ENCODE measurements at places on chromosomes 1 and 21. TPM values are rescaled to one million over a fixed set of nuclear protein-coding genes. Genes with fewer than 3 reads are reported as not detected.
A peak's percentile ranks its signal among the peaks of the same experiment; 100 is the strongest.

PRRX1 gene
- not detected for total RNA-seq

LCE1D gene
- total RNA-seq = 0.44 TPM

STX12 gene
- total RNA-seq = 22.5 TPM

IRF2BP2 gene
- total RNA-seq = 108 TPM

LCE1C gene
- total RNA-seq = 3.5 TPM

GABPB2 gene
- 10.9 TPM for total RNA-seq

PGBD5 gene
- total RNA-seq = 0.14 TPM

UBE2U gene
- not detected for total RNA-seq

OR2L3 gene
- total RNA-seq = not detected

DNA sequence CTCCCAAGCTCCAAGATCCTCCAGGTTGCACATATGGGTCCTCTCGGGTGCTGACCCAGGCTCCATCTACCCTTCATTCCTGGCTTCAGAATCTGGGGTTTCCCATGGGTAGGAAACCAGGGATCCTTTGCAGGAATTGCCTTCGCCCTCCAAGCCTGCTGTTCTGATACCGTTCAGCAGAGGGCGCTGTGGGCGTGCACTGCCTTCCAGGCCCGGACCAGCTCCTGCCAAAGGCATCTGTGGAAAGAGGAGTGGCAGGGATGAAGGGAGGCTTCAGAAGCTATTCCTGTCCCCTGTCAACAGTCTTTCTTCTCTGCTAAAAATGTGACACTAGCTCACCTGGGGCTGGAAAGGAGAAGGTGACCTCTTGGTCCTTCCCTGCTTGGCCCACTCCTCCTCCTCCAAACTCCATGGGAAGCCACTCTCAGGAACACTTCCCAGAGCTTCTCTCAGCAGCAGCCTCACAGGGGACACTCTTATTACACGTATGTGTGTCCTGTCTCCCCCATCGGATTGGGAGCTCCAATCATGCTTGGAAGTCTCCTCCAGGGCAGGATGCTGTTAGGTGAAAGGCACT lies 71.2 kb downstream of the VWA5B1 start:
- peak; percentile 37 for DNase-seq

DNA sequence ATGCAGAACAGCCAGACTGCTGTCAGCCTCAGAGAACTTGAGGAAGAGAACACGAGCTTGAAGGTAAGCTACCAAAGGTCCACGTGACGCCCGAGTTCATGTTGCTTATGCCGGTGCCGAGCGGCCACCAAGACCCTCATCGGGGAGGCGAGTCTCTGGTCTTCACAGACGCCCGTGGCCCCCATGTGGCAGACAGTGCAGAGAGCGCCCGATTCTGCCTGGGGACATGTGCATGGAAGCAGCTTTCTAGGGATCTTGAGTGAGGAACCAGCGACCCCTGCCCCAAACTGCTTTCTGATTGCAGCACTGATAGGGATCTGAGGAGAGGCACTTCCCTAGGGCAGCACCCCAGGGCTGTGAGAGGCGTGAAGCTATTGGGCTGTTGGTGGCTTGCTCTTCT lies 56.3 kb upstream of the DIP2A start:
- DNase-seq = no peak

- no peak for DNase-seq
Measured at GRCh38 chr1:18632783-18633421, 2.3 kb downstream of the PAX7 start.

GRCh38 chr1:23562137-23562876 lies 3.0 kb upstream of the ID3 start:
- DNase-seq = peak; percentile 75

- DNase-seq = no peak
Measured at GRCh38 chr1:24190983-24191461, 3.9 kb upstream of the IFNLR1 start.

DNA sequence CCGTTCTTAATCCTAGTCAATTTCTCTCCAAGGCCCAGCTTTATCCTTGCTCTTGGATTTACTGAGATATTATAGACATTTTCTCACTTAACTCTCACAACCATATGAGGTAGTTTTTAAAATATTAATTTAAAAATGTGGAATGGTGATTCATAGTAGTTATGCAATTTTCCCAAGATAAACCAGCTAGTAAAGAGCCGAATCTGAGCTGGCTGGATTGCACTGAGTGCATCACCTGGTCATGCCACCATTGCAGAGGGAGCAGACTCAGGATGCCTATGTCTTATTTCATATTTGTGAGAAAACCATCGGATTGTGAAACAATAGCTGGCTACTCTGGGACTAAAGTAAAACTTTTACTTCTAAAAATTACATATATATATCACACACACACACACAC lies 494.0 kb downstream of the KCNT2 start:
- DNase-seq = peak; percentile 61

DNA sequence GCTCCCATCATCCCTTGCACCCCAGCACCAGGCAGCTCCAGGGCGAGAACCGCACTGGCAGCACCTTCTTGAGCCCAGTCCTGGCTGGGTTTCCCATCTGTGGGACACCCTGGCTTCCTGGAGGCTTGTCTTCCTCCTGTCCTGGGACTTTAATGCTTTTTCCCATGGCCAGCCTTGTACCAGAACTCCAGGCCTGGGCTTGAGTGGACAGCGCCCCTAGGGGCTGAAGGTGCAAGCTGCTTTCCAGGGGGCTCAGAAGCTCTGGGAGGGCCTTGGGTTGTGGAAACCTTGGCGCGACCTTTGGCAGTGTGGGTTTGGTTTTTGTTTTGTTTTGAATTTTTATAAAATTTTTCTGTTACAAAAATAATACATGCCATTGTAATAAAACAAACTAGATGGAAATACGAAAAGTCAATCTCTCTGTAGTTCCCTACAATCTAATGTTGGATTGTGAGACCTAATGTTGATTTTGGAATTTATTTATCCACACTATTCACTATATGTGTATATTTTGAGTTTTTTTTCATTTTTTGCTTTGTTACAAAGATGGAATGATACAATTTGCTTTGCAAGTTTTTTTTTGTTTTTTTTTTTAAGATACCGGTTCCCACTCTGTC lies 33.8 kb upstream of the RPL11 start:
- no peak for DNase-seq

DNA sequence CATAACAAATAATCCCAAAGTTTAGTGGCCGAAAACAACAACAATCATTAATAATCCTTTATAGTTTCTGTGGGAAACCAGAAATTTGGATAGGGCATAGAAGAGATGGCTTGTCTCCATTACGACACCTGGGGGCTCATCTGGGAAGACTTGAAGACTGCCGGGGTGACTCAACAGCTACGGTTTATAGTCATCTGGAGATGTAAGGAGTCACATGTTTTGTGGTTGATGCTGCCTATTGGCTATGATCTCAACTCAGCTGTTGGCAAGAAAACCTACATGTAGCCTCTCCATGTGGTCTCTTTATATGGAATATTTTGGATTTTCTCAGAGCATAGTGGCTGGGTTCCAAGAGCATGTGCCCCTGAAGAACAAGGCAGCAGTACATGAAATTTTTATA lies 29.3 kb upstream of the TSPAN2 start:
- peak; percentile 23 for DNase-seq

DNA sequence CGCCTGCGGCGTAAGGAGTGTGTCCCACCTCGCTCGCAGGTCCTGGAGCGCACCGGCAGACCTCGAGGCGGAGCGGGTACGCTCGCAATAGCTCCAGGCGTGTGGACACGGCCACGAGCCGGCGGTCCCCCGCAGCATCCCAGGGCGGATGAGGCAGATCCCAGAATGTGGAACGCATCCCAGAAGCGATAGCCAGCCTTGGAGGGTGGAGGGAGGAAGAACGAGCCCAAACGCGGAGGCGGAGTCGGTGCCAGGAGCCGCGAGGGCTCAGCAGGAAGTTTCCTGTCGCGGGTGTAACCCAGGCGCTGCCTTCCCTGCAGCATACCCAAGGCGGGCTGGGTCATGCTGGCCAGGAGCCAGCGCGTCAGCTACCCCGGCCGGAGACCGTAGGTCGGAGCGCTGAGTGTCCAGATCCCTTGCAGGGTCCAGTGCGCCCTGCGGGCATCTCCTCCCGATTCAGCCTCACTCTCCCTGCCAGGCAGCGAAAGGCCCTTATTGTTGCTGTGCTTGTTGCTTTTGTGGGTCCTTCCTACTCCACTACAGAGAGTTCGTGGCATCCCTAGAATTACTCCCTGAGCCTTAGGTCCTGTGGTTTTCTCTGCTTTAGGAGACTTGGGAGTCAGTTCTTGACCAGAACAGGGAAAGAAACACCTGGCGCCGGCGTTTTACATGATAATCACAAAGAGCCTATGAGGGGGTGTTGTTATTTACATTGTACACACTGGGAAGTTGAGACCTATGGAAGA lies 27.7 kb downstream of the STYXL2 start:
- no peak for DNase-seq

- no peak for DNase-seq
Measured at GRCh38 chr21:44018813-44019567, 6.9 kb downstream of the TRAPPC10 start.

- DNase-seq = no peak
Measured at GRCh38 chr1:193685986-193686385, 499.6 kb upstream of the B3GALT2 start.

GRCh38 chr1:236067854-236068454 lies 3.1 kb upstream of the NID1 start:
- DNase-seq = no peak

- no peak for DNase-seq
Measured at GRCh38 chr21:38159355-38159754, 97.4 kb upstream of the KCNJ15 start.

GRCh38 chr1:98523256-98523655 lies 138.3 kb upstream of the SNX7 start:
- DNase-seq = peak; percentile 6

GRCh38 chr1:177305040-177306018 lies 134.6 kb downstream of the BRINP2 start:
- DNase-seq = no peak

DNA sequence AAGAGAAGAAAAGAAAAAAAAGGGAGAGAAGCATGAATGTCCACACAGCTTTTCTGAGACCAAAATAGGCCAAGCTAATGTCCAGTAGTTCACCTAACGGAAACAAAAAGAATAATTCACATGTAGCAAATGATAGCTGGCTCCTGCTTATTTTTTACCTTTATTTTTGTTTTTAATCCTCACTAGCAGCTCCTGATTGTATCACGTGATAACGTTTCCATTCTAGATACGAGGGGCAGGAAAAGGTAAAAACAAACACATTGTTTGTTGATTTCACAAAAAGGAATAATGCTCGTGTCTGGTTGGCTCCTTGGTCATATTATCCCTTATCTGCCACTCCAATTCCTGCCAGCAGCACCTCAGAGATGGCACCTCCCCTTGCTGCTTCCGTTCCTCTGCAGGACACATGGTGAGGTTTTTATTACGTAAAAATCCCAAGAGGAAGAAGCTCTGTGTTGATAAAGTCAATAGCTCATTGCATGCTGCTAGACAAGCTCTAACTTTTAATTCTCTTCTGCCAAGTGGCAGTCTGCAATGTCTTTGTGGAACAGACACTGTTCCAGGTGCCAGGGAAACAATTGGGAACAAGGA lies 201.7 kb downstream of the CRB1 start:
- DNase-seq = no peak

- no peak for DNase-seq
Measured at GRCh38 chr1:112508278-112509004, at the start of gene WNT2B. Gene WNT2B, plus strand, starts transcription at chr1:112508965. Its CDS starts 298 bp downstream, at chr1:112509263.

DNA sequence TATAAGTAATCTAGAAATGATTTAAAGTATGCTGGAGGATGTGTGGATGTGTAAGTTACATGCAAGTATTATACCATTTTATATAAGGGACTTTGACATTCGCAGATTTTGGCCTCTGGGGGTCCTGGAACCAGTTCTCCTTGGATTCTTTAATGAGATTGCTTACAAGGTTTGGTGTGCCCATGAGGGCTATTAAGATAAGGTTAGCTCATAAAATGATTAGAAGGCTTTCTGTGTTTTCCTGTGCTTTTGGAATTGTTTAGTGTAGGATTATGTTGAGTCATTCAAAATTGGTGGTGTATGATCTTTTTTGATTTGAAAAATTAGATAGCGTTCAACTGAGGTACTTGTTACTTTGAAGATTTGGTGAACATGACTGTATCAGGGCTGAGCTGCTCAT lies 5.6 kb downstream of the USP25 start:
- no peak for DNase-seq

GRCh38 chr1:93600663-93601062 lies 81.0 kb downstream of the BCAR3 start:
- DNase-seq = no peak

- peak; percentile 4 for DNase-seq
Measured at GRCh38 chr1:68673771-68674170, 176.9 kb upstream of the DEPDC1 start.

GRCh38 chr1:183278739-183279591 lies 92.9 kb downstream of the LAMC2 start:
- peak; percentile 88 for DNase-seq

- no peak for DNase-seq
Measured at GRCh38 chr1:43415901-43416300, 26.2 kb downstream of the SZT2 start.

DNA sequence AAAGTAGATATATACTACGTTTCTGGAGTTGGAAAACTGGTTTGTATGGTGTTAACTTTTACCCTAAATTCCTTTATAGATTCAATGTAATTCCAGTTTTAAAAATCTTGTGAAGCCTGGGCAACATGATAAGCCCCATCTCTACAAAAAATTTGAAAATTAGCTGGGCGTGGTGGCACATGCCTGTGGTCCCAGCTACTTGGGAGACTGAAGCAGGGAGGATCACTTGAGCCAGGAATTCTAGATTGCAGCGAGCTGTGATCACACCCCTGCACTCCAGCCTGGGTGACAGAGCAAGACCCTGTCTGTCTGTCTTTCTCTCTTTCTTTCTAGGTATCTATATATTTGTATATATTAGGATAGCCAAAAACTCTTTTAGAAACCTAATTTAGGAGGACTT lies 141.9 kb downstream of the CLEC20A start:
- no peak for DNase-seq

DNA sequence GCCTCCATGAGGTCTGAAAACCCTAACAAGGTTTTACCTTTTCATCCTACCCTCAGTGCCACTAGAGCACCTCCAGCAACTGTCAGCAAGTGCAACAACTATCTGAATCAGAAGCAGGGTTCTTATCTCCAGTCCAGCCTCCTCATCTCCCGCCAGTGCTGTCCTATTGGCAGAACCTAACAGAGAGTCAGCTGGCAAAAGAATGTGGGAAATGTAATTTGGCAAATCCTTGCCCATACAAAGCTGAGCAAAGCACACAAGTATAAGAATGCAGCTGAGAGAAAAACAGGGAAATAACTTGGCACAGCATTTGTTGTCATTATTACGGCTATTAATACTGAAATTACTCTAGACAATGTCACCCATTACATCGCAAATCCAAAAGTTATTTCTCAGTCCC lies 124.2 kb downstream of the ATP6V1G3 start:
- no peak for DNase-seq

DNA sequence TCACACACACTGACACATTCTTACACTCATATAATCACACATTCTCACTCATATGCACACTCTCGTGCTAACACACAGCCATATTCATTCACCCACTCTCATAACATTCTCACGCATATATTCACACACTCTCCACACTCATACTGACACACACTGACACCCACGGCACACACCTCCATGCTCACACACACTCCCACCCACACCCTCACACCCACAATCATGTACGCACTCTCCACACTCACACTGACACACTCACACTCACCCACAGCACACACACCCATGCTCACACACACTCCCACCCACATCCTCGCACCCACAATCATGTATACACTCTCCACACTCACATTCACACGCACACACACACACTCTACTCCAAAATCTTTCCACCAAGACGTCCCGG lies 38.2 kb downstream of the SYF2 start:
- no peak for DNase-seq
